ENCODE measurements at places on chromosomes 16 and 17.

- no peak for DNase-seq
These were observed 1006.7 kb upstream of the GOT2 start for GRCh38 chr16:59740858-59741257.

DNA sequence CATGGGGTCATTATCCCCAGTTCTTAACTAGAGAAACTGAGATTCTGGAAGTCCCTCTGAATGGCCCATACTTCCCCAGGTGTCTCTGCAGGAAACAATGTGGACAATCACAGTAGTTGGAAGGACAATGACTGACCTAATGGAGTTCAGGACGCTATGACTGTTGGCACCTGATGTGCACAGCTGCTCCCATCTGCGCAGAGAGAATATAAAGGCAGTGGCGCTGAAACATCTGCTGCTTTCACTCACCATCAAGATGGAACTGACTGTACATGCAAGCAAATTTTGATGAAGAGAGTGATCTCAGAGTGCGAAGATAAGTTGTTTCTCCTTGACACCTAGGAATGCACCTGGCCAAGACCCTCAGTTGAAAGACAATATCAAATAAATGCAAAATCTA is 395.7 kb upstream of the ASIC2 start:
- no peak for DNase-seq

GRCh38 chr17:71286625-71287024 is 834.2 kb upstream of the SOX9 start:
- DNase-seq: no peak

DNA sequence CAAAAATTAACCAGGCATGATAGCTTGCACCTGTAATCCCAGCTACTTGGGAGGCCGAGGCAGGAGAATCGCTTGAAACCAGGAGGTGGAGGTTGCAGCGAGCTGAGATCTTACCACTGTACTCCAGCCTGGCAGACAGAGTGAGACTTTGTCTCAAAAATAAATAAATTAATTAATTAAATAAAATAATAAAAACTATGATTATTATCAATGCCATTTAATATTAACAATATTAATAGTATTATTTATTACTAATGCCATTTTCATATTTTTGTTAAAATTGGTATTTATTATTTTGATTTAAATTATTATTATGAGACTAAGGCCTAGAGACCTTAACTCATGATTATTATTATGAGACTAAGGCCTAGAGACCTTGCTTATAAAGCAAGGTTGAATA is 121.2 kb downstream of the CDH11 start:
- no peak for DNase-seq

- no peak for DNase-seq
These were observed 3.7 kb upstream of the TMEM231 start for GRCh38 chr16:75559564-75560372.

DNA sequence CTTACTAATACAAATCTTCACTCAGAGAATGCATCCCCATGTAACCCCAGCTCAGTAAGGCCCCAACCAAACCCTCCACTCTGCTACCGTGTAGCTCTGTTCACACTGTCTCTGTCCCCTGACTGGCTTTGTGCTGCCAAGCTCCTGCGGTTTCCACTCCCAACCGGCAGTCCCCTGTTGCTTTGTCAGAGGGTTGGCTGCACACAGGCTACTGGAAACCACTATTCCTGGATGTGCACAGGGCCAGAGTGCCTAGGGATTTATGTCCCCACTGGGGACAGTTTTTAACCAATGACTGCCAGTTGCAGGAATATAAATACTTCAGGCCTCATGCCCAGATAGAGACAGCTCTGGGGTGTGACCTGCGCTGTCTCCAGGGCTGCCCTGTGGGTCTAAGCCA is 157.1 kb upstream of the C16orf82 start:
- DNase-seq: no peak

GRCh38 chr16:85620374-85620773 is 7.3 kb downstream of the GSE1 start:
- no peak for DNase-seq

GRCh38 chr16:18936727-18937340 is 10.6 kb upstream of the SMG1 start:
- no peak for DNase-seq

- no peak for DNase-seq
These were observed 47.7 kb downstream of the TUBD1 start for GRCh38 chr17:59844884-59845594.

DNA sequence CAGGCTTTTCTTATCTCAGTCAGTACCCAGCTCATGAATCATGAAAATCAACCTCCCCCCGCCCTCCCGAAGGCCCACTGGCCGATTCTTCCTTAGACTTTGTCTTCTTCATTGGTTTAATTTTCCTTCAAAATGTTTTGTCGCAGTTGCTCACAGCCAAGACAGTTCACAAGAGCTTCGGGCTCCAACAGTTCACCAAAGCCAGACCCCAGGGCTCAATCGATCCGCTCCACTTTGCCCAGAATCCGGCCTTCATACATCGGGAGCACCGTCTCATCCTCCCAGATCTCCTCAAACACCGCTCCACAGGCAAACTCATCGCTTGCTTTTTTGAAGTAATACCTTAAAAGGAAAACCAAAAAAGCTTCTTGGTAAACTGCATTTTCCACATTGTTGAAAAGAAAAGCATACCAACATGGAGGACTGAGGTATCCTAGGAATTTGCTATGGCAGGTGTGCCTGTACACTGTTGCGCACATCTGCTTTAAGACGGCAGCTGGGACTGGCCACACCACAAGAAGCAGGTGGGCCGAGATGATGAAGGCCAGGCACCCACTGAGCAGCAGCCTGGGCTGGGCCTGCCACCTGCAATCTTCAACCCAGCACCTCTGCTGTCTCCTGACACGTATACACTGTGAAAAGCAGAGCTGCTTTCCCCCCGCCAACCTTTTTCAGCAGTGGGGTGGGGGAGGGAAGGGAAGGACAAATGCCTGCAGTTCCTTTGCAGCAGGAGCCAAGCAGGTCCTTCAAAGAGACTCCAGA is 31.5 kb downstream of the AXIN2 start:
- no peak for DNase-seq

GRCh38 chr17:75872434-75873351 is 5.7 kb downstream of the TRIM47 start:
- peak; percentile 38 for DNase-seq

DNA sequence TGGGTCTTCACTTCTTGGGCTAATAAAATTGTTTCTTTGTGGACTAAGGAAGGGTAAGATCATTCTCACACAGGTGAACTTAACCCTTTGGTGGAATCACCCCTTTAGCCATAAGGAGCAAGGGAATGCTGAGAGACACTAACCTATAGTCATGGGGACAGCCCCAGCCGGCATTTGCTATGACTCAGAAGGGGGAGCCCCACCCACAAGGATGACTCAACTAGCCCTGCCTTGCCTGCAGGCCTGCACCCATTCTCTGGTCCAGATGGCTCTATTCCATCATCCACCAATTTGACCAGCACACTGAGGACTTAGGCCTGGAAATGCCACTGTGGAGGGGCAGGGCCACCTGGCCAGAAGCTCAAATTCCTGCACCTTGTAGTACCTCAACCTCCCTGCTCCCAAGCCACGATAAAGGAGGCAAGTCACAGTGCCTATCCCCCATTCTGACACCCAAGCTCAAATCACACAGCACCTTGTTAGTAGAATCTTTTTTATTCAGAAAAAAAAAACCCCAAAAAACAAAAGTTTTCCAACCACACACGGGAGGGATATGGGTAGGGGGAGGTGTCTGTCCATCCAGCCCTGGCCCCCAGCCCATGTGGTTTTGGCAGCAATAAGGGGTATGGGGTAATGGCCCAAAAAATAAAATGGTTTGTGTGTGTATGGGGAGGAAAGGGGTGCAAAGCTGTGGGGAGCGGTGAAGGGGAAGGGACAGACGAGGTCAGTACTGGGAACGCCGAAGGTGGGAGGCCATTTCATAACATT is 3.0 kb downstream of the PFN1 start:
- DNase-seq: peak; percentile 87

- DNase-seq: peak; percentile 78
These were observed 14.4 kb downstream of the HID1 start for GRCh38 chr17:74957935-74958740.

- DNase-seq: no peak
These were observed 287.6 kb downstream of the MAP2K6 start for GRCh38 chr17:69702078-69702477.

DNA sequence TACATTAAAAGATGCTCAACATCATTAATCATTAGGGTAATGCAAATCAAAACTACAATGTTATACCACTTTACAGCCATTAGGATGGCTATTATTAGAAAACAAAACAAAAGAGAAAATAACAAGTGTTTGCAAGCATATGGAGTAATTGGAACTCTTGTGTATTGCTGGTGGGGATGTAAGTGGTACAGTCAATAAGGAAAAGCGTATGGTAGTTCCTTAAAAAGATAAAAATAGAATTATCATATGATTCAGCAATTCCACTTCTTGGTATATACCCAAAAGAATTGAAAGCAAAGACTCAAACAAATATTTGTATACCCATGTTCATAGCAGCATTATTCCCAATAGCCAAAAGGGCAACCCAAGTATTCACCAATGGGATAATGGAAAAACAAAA is 1.4 kb upstream of the CAPNS2 start:
- no peak for DNase-seq

- no peak for DNase-seq
These were observed 14.8 kb downstream of the PMP22 start for GRCh38 chr17:15250135-15250860.

- DNase-seq: no peak
These were observed 25.6 kb downstream of the TEX14 start for GRCh38 chr17:58665946-58666857.

DNA sequence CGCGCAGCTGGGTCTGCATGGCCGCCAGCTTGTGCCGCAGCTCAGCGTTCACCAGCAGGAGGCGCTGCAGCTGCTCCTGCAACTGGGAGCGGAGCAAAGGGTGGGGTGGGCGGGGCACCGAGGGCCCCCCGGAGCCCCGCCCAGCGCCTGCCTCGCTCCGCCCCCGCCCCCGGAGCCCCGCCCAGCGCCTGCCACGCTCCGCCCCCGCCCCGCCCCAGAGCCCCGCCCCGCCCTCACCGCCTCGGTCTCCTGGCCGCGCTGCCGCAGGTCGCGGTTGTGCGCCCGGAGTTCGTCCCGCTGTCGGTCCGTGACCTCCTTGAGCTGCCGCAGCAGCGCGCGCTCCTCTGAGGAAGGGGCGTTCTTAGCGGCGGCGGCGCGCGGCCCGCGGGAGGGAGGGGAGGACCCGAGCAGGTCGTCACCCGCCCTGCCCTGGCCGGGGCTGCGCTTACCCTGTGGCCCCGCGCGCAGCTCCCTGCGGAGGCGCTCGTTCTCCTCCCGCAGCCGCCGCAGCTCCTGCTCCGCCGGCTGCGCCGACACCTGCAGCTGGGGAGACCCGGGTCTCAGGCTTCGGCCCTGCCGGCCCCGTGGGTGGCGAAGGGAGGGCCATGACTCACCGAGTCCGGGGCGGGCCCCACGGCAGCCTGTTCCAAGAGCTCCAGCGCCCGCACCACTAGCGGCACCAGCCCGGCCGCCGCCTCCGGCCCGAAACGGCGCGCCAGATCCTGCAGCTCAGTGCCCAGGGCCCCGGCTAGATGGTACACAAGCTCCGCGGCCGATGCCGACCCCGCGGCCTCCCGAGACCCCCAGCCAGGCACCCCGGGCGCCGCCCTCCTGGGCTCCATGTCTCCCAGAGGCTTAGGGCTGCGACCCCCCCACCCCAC is 463 bp downstream of the RILP start:
- peak; percentile 94 for DNase-seq

- DNase-seq: no peak
These were observed 1010.9 kb downstream of the KCNJ18 start for GRCh38 chr17:22703204-22703603.

DNA sequence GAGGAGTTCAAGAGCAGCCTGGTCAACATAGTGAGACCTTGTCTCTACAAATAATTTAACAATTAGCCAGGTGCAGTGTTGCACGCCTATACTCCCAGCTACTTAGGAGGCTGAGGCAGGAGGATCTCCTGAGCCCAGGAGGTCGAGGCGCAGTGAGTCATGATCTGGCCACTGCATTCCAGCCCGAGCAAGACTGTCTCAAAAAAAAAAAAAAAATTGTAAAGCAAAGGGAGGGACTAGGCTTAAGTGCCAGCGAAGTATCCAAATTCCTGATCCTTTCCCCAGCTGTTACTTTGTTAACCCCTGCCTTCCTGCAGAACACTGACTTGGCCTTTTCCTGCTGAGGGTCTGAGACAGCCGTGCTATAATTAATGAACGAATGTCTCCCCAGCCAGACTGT is 2.7 kb downstream of the GDPD3 start:
- DNase-seq: no peak

GRCh38 chr17:82859431-82860403 is 19.9 kb upstream of the ZNF750 start:
- DNase-seq: peak; percentile 61

DNA sequence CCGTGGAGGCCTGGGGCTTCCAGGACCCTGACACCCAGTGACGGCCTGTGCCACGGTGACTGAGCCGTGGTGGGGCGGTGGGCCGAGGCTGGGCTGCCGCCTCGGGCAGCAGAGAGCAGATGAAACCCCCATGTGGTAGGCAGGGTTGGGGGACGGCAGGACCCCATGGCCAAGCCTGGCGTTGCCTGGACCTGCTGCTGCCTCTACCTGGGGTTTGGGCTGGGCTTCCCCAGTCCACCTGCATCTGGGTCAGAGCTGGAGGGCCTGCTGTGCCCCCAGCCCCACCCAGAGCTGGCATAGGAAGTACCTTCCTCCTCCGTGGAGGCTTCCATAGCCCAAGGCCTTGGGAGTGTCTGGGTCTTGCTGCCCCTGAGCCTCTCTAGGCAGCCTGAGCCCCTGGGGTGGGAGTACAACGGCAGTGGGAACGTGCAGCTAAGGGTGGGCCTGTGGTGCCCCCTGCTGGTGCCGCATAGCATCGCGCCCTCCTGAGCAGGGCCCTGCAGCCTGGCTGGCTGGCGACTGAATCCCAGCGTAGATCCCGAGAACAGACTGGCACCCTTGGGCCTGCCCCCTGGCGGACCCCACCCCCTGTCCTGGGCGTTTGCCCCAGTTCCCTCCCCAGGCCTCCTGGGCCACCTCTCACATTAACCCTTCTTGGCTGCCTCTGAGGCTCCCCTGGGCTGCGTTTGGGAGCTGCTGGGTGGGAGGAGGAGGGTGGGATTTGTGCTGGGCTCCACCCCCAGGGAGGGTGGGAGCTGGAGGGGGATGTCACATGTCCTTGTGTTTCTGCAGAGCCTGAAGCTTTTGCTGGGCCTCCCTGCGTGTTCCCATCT is 12.6 kb upstream of the ATP6V0C start:
- peak; percentile 81 for DNase-seq

DNA sequence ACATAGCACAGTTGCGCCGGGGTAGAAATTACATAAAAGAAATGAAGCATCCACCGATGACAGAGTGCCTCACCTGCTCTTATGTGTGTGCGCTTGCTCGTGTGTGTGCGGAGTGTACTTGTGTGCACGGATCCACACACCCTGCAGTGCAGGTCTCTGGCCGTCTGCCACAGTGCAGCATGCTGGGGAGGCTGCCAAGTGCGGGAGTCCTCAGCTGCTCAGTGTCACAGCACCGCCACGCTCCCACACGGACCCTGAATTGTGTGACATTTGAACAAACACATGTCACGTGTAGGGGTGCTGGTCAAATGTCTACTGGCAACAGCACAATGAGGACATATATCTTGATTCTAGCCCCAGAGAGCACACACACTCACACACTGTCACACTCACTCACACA is 243.0 kb upstream of the MYOCD start:
- DNase-seq: no peak

Measured in activated naive CD8-positive, alpha-beta T cell treated with anti-CD3 and anti-CD28 coated beads for 36 hours (primary cell).